ENCODE measurements at places on chromosomes 2 and 18. TPM values are rescaled to one million over a fixed set of nuclear protein-coding genes. Genes with fewer than 3 reads are reported as not detected.

GRCh38 chr2:149185942-149186490 is 144.4 kb upstream of the LYPD6 start:
- no peak for DNase-seq

- DNase-seq, result no peak
These were observed 845 bp downstream of the EML4 start for GRCh38 chr2:42169874-42170521.

DNA sequence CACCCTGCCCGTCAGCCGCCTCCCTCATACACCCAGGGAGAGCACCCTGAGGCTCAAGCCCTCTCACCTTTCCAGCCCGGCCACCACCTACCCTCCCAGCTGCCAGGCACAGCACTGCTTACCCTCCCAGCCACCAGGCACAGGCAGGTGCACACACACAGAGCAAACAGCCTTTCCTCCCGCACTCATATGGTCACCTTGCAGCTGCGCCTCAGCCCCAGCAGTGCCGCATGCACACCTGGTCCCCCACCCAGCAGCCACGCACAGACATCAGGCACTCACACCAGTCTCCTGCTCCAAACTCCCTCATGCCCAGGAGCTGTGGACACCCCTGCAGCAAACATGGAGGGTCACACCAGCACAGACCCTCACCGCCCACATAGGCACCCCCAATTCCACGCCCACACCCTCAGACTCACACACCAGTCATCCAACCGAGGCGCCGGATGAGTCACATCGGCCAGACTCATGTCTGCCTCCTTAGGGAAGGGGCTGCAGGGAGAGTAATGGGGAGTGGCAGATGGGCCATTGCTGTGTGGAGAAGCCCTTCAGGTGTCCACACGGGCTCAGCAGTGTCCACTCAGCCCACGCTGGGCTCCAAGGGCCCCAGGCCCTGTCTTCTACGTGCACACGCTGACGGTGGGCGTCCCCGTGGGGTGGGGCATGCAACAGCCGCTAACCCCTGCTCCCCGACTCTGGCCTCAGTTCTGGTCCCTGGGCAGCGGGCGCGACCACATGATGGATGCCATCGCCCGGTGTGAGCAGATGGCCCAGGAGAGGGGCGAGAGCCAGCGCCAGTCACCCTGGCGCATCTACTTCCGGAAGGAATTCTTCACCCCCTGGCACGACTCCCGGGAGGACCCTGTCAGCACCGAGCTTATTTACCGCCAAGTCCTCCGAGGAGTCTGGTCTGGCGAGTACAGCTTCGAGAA is 22.3 kb upstream of the GPR17 start:
- DNase-seq, result peak; percentile 1

DNA sequence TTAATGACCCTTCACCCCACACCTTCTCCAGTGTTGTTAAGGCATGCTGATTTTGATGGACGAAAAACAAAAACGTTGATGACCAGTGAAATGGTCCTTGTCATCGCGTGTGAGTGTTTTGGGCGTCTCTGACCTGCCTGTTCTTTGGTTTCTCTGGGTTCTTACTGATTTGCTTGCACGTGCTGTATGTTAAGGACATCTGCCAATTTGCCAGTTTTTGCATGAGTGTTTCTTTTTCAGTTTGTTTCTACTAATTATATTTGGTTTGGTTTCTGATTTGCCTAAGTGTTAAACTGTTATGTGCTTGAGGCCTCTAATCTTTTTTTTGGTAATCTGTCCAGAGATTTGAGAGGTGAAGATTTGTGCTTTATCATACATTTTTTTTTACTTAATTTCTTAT is 14.6 kb downstream of the TRAF3IP1 start:
- DNase-seq, result no peak

- DNase-seq, result no peak
These were observed 8.5 kb downstream of the PDK1 start for GRCh38 chr2:172564376-172564775.

GRCh38 chr2:101710471-101711318 is 13.2 kb downstream of the MAP4K4 start:
- no peak for DNase-seq

GRCh38 chr2:127256381-127256780 is 36.3 kb upstream of the CYP27C1 start:
- DNase-seq, result no peak

- DNase-seq, result no peak
These were observed 15.6 kb downstream of the EFHD1 start for GRCh38 chr2:232649033-232649432.

- no peak for DNase-seq
These were observed 52.6 kb downstream of the MRPL35 start for GRCh38 chr2:86251840-86252266.

- DNase-seq, result no peak
These were observed 3.5 kb upstream of the RHOB start for GRCh38 chr2:20443276-20443920.

DNA sequence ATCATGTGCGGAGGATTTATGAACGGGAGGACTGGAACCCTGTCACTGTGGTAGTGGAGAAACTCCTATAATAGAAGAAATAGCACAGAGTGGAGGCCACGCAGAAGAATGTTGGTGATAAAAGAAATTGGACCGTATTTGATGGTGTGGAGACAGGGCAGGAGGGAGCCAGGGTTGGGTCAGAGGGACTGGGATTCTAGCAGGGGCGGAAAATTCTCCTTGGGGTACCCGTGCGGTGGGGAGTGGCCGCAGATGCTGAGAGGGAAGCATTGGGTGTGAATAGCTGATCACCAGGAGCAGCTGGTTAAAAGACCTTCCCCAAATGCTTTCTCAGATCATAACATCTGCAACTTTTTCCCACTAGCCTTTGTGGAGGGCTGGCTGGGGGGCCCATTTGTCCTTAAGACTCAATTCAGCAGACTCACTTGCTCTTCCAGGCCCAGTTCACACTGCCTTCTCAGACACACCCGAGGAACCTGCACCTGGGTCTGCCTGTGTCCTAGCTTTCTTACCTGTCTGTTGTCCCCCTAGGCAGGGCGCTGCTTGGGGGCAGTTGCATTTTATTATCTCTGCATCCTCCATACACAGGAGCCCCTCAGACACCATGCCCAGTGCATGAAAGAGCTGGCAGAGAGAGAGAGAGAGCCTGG is 7.1 kb downstream of the SH3BP4 start:
- no peak for DNase-seq

- no peak for DNase-seq
These were observed 43.4 kb downstream of the DSC3 start for GRCh38 chr18:30999186-30999585.

DNA sequence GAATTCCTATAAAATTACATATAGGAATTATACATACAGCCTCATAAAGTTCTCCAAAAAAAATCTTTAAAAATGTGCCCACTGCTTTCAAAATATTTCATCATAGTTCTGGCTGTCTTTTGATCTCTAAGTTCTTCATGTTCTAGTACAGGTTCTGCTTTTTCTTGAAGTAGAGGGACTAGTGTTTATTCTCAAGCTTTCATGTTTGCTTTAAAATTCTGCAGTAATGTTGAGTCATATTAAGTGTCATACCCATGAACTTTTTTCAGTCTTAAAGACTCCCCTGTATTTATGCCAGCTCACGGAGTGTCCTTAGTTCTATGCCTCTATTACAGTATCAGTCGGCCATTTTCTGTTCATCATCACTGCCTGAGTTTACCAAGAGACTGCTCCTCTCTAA is 54.8 kb upstream of the CCDC141 start:
- no peak for DNase-seq

DNA sequence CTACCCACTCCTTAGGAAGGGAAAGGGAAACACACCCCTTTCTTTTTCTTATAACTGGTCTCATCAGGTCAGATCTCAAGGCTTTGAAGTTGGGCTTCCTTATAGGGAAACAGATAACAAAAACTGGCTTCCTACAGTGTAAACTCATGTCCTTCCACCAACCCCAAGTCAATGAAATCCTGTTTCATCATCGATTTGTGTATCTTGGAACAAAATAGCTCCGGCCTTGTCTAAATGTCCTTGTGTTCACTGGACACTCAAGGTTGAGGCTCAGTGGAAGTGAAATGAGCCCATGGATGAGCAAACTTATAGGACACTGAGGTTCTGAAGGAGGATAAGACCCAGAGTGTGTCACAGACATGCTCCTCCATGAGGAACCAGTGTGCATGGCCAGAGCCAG is 156.1 kb upstream of the REV1 start:
- no peak for DNase-seq

GRCh38 chr18:55731594-55732042 is 143.6 kb upstream of the TCF4 start:
- DNase-seq, result no peak

GRCh38 chr2:101486258-101486701 is 11.4 kb upstream of the RFX8 start:
- no peak for DNase-seq

- DNase-seq, result no peak
These were observed 227.9 kb upstream of the SPRED2 start for GRCh38 chr2:65660340-65660739.

GRCh38 chr2:148721520-148721931 is 77.0 kb downstream of the EPC2 start:
- DNase-seq, result no peak

DNA sequence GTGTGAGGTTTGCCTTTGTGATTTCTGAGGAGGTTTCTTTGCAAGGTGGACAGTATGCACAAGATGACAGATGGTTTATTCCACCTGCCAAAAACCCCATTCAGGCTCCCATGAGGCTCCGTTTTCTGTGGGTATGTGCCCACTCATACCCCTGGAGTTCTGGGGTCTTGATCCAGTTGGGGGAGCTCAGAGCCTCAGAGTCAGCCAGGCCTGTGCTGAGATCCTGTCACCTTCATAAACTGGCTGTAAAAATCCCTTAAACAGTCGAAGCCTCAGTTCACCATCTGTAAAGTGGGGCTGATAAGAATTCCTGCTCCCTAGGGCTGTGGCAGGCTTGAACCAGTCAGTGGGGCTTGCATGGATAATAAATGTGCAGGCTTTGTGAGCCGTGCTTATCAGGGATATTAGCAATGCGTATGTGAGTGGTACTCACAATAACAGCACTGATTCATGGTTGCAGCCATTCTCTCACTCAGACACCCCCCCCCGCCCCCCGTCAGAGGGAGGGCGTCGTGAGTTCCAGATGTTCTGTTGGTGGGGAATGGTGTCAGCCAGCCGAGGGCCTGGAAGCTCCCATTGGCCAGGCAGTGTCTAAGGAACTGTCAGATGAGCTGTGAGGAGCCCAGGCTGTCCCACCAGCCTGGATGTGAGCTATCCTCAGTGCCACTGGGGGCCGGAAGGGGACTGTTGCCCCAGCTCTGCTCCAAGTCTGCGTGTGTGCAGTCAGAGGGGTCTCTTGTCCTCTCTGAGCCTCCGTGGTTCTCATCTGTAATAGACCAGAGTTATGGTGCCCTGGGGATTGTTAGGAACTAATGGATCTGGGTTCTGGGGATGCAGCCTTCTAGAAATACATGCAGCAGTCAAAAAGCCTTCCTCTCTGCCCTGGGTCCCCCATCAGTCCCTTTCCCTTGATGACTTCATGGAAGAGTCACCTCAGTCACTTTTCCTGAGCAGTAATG is 51.7 kb downstream of the KCNIP3 start:
- no peak for DNase-seq

GRCh38 chr2:150046211-150046610 is 441.3 kb downstream of the RND3 start:
- no peak for DNase-seq

- DNase-seq, result no peak
These were observed 124.8 kb downstream of the NUP35 start for GRCh38 chr2:183248866-183249567.

GRCh38 chr2:223585666-223586065 is 16.5 kb downstream of the SCG2 start:
- DNase-seq, result no peak

- no peak for DNase-seq
These were observed 122.9 kb downstream of the DCC start for GRCh38 chr18:52462853-52463252.

DNA sequence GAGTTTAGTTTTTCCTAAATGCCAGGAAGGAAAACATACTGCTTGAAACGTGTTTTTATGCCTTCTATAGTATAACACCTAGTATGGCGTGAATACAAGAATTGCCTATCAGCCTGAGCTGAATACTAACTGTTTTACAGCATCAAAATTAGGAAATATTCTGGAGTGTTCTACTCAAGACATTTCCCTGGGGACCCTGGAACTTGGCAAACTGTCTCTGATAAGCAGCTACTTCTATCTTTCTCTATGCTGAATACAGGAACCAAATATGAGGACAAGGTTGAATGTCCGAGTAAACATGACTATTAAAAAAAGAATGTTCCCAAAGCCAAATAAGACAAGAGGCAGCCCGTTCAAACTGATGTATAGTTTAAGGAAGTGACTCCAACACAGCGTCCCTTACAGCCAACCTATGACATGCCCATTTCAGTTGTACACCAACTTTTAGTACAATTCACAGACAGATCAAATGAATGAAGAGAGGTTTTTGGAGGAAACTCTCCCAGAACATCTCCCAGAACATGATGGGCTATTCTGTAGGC is 951.3 kb upstream of the ACVR2A start:
- no peak for DNase-seq

DNA sequence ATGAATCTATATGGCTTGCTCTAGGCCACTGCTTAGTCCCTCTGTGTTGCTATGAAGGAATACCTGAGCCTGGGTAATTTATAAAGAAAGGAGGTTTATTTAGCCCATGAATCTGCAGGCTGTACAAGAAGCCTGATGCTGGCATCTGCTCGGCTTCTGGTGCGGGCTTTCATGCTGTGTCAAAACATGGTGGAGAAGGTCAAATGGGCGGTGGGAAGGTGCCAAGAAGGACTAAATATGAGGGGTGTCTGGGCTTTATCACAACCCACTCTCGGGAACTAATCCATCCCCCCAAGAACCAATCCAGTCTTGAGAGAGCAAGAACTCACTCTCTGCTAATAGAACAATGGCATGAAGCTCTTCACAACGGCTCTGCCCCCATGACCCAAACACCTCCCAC is 481.6 kb downstream of the EIPR1 start:
- no peak for DNase-seq

- DNase-seq, result no peak
These were observed 38.8 kb downstream of the AQP4 start for GRCh38 chr18:26826656-26827235.

Gene GTF2A1L
- not detected for total RNA-seq

Gene CEBPZOS
- total RNA-seq, result 23.2 TPM

Gene LPIN1
- total RNA-seq, result 99.8 TPM

Gene CHRND
- not detected for total RNA-seq

Gene MAPK4
- not detected for total RNA-seq

Gene GPR75
- total RNA-seq, result 2.7 TPM

Gene IGFBP5
- not detected for total RNA-seq

Gene CIB4
- total RNA-seq, result not detected

Gene RNASEH1
- total RNA-seq, result 32.9 TPM

Gene ELOA2
- total RNA-seq, result not detected

Gene ZSWIM2
- not detected for total RNA-seq
